ENCODE measurements at places on chromosomes 1 and 21.
A peak's percentile ranks its signal among the peaks of the same experiment; 100 is the strongest.

- DNase-seq, result no peak
These were observed 91.8 kb upstream of the KAZN start for GRCh38 chr1:14506471-14507255.

- DNase-seq, result peak; percentile 89
These were observed 1.8 kb downstream of the RHOC start for GRCh38 chr1:112704934-112705627.

DNA sequence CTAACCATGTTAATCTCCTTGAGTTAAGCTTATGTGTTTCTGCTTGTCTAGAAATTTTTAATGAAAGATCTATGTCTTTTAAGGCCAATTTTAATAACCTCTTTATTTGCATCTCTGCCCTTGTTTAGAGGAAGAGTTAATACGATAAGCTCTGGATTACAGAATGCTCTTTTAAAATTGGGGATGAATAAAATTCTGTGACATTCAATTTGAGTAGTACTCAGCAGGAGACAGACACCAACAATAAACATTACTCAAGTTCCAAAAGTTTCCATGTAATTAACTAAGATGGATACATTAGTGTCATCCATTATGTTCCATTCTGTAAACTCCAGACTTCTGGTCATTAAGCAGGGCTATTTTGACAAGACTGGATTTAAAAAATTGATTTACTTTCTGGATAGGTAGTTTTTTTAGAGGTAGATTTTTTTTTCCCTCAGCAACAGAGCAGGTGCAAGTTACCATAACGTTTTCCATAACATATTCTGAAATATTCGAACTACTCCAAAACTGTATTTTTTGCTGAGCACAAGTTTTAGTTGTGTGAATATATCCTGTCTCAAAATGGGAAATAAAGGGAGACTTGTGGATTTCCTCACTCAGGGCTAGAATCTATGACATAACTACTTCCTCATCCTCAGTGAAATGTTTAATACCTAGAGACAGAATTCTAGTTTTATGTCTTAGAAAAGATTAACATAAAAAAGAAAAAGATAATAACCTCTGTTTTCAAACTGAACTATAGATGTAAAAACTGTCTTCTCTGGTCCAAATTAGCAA, 221.7 kb downstream of the NEGR1 start:
- no peak for DNase-seq

DNA sequence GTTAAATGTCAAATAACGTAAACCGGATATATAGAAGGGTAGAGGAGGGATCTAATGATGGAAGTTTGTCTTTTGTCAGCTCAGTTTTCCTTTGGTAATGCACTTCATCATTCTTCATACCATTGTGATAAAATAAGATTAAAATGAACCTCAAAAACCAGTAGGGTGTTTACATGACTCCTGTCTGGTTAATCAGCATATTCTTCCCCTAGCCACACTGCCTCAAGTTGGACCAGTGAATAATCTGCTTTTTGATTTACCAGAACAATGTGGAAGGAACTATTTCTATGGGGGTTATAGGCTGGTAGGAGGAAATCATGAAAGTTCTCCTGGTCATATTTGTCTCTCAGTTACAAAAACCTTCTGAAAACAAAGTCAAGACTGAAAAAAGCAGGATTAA, 634.7 kb downstream of the NCAM2 start:
- no peak for DNase-seq

DNA sequence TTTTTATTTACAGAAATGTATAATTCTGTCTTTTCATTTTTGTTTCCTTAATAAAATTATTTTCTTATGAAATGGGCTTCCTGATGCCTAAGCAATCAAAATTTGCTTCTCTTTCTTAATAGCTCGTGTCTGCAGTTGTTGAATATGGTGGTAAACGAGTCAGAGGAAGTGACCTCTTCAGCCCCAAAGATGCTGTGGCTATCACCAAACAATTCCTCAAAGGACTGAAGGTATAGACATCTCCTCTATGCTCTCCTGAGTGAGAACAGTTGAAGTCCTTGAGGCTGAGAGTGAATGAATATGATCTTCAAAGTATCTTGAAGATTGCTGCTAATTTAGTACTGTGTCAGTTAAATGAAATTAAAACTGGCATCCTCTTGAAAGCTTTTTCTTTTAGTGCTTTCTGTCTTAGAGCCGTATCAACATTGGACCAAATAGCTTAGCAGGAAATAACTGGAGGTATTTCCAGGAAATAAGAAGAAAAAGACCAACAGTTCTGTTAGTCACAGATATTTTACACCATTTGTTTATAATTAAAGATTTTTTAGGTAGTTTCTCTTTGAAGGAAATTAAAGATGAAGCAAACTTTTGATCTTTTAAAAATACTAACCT, 24.7 kb downstream of the VPS45 start:
- no peak for DNase-seq

DNA sequence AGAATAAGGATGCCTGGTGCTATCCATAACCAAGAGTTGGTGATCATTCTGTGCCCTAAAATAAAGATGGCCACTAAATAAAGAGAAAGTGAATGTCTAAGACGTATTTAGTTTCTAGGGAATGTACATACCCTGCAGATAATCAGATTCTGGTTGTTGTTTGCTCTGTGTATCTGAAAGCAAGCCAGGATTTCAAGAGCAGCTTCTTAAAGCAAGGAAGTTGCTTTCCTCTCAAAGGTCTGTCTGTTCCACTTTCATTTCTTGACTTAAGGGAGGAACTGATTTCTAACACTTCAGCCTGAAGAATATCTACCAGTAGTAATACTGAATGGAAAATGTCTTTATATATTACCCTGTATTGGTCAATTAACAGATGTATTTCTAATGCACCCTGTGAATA, 88.8 kb downstream of the KIF1B start:
- DNase-seq, result no peak

DNA sequence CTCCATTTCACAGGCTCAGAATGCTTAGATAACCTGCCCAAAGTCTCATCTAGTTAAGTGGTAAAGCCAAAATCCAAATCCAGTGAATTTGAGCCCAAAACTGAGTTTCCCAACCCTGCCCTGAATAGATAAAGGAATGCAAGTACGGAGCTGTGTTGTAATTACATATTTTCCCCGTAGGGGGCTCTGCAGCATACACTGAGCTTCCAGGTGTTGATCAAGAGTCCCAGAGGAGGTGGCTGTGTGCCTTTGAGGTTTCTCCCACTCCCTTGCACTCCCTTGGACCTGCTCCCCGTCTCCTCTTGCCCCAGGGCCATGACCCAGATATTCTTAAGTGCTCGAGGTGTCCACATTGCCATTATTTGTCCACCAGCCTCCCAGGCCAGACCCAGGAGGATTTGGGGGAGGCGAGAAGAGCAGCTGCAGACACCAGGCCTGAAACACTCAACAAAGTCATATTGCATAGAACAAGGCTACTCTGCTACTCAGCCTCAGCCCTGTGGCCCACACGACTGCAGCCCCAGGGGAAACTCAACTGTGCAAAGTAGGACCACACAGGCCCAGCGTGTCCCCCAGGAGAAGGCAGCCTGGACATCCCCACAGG, 18.4 kb upstream of the LY9 start:
- no peak for DNase-seq

GRCh38 chr21:42850866-42851391, 28.4 kb downstream of the WDR4 start:
- no peak for DNase-seq

- DNase-seq, result no peak
These were observed 69.8 kb downstream of the JAK1 start for GRCh38 chr1:64896551-64896950.

GRCh38 chr1:150021191-150021694, 10.7 kb upstream of the OTUD7B start:
- DNase-seq, result no peak

DNA sequence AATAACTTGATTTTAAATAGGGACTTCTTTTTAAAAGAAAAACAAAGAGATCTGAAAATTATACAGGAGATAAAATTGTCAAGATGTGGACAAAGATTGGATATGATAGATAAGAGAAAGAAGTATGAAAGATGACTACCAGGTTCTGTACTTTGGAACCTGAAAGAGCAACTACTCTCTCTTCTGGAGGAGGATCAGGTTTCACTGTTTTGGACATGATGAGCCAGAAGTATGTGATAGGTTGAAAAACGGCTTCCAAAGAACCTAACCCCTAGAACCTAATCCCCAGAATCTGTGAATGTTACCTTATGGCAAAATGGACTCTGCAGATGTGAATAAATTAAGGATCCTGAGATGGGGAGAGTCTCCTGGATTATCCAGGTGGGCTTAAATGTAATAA, 26.2 kb downstream of the RSBN1 start:
- DNase-seq, result no peak

GRCh38 chr1:83509301-83509781, 489.6 kb downstream of the TTLL7 start:
- DNase-seq, result no peak

All from brain pericyte (primary cell).